Muscle of arm (tissue), 14 donors: ENCODE measurements at places on chromosomes 7 and 10.

DNA sequence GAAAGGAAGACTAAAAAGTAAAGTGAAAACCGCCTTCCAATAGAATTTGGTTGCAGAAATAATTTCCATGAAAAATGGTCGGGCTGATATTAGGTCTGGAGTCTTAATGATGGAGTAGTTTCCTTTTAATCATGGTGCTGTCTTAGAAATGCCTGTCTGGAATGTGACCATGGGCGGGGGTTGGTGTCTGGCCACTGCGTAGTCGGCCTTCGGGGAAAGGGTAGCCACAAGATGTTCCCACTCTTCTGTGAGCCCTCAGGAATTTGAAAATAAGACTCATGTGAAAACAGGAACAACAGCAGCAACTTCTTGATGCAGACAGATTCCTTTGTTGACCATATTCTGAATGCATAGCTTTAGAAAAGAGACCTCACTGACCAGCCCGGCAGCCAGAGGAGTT lies 176.8 kb downstream of the KIAA1217 start:
- DNase-seq, result no peak

DNA sequence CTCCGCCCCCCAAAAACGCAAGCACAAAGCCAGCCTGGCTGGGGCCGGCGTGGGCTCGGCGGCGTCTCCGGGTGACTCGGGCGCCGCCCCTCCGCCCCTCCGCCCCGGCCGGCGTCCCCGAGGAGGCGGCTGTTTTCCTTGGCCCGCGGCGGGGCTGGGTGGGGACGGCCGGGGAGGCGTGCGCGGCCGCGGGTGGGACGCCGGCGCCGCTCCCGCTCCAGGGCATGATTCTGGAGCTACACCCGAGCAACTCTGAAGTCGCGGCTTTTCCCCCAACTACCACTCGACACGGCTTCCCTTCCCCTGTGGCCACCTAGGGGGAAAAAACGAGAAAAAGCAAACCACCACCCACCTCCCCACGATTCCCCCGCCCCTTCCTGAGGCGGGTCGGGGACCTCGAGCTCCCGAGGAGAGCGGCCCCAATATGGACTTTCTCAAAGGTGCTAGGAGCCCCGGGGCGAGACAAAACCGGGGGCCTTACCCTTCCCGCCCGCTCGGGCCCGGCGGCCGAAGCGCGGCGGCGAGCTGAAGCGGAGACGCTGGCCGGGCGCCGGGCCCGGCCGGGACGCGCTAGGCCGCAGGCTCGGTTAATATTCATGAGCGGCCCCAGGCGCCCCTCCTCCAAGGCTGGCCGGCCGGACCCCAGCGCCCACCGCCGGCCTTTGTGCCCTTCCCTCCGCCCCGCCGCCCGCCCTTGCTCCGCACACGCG lies 856 bp downstream of the ARHGAP21 start:
- peak; percentile 60 for DNase-seq

GRCh38 chr7:129857313-129857712 lies 95.4 kb downstream of the UBE2H start:
- DNase-seq, result no peak

- no peak for DNase-seq
Measured at GRCh38 chr7:117381362-117381761, 45.9 kb downstream of the ASZ1 start.

- DNase-seq, result peak; percentile 69
Measured at GRCh38 chr7:129644634-129645230, 33.2 kb downstream of the NRF1 start.

- DNase-seq, result no peak
Measured at GRCh38 chr10:109784236-109784635, 139.1 kb downstream of the XPNPEP1 start.

DNA sequence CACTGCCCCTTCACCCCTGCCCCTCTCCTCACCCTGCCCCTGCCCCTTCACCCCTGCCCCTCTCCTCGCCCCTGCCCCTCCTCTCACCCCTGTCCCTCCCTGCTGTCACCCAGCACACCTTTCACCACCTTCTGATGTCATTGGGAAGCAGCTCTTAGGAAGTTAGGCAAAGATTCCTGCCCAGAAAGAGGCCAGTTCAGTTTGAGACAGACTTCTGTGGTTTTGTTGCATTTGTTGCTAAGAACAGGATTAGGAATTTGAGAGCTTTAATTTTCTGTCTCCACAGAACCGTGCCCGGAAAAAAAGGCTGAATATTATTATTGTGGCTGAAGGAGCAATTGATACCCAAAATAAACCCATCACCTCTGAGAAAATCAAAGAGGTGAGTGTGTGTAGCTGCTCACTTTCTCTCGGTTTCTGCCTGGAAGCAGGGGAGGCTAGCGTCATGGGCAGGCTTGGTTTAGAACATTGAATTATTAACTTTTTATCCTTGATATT lies 39.6 kb downstream of the PFKP start:
- DNase-seq, result no peak

DNA sequence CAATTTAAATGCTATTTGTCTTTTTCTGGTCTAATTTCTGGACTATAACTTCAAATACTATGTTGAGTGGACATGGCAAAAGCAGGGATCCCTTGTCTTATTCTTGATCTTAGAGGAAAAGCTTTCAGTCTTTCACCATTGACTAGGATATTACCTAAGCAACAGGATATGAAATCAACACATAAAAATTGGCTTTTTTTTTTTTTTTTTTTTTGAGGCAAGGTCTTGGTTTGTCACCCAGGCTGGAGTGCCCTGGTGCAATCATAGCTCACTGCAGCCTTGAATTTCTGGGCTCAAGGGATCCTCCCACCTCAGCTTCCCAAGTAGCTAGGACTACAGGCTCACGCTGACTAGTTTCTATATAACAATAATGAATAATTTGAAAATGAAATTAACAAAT lies 90.8 kb downstream of the JMJD1C start:
- no peak for DNase-seq

DNA sequence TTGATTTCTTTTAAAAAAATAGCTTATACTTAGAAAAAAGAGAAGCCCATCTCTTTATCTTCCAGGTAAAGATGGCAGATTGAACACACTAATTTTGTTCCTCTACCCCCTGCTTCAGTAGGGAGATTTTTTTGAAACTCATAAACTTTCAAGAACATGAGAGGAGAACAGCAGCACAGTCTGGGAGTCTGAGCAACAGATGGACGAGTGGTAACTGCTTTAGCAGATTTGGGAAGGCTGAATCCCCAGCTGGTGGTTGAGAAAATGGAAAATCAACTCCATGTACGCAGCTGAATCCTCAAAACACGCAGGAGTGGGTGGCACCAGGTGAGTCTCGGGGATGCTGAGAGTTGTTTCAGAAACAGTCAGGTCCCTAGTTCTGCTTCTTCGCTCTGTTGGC lies 114.6 kb upstream of the CTBP2 start:
- DNase-seq, result no peak

- DNase-seq, result no peak
Measured at GRCh38 chr10:25575343-25575742, 358.7 kb upstream of the MYO3A start.
